ENCODE measurements at places on chromosomes 1 and 21.

- H3K4me3 ChIP-seq = no peak overlapping the region
- peaks cover 8% of the 10 kb centered on the region for H3K4me1 ChIP-seq
- H3K27ac ChIP-seq = peak overlapping the region; percentile 96
- DNase-seq = no peak
- no peaks in the 10 kb centered on the region for H3K27me3 ChIP-seq
Measured at GRCh38 chr1:88175120-88175630, 508.9 kb upstream of the PKN2 start.

GRCh38 chr1:46406881-46407608 lies 12.9 kb downstream of the FAAH start:
- H3K27me3 ChIP-seq = no peaks in the 10 kb centered on the region
- H3K27ac ChIP-seq = no peak overlapping the region
- no peaks in the 10 kb centered on the region for H3K36me3 ChIP-seq
- H3K4me1 ChIP-seq = peaks cover 4% of the 10 kb centered on the region

DNA sequence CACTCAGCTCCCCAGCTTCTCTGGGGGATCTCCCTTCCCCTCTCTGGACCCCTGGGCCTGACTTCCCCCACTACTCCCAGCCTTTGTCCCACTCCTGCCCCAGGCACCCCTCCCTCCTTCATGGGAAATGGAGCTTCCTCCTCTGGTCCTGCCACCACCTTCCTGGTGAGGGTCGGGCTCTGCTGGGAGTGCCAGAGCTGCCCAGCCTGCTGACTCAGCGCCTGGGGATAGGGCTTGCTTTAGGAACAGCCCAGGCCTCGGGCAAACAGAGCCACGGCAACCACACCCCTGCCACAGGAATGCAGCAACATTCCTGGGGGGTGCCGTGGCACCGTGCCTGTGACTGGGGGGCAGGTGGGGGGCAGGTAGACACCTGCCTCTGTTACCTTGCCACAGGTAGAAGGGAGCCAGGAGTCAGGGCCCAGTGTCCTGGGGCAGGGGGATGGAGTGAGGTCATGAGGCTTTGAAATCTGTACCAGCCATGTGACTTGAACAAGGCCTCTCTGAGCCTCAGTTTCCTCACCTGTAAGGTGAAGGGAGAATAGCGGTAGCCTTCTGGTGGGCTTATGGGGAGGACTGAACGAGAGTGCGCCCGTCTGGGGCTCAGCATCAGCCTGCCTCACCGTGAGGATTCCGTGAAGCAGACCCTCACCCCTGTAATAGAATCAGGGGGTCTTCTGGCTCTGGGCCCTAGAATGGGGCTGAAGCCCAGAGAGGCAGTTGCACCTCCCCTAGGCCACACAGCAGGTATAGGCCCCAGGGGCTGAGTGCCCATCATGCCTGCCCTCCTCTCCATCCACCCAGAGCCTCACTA lies 17.8 kb upstream of the EPHA2 start:
- peak overlapping the region; percentile 60 for H3K27ac ChIP-seq
- H3K36me3 ChIP-seq = no peaks in the 10 kb centered on the region
- DNase-seq = peak; percentile 55

- DNase-seq = no peak
- no peak overlapping the region for H3K4me3 ChIP-seq
- H3K36me3 ChIP-seq = no peaks in the 10 kb centered on the region
- no peaks in the 10 kb centered on the region for H3K27me3 ChIP-seq
Measured at GRCh38 chr1:80113168-80114038, 1106.9 kb upstream of the ADGRL4 start.

GRCh38 chr1:180854001-180854400 lies 58.7 kb upstream of the KIAA1614 start:
- no peaks in the 10 kb centered on the region for H3K27me3 ChIP-seq
- no peak for DNase-seq
- no peaks in the 10 kb centered on the region for H3K36me3 ChIP-seq
- no peaks in the 10 kb centered on the region for H3K4me1 ChIP-seq
- H3K27ac ChIP-seq = peak overlapping the region; percentile 27

GRCh38 chr1:8733484-8733883 lies 84.0 kb downstream of the RERE start:
- no peaks in the 10 kb centered on the region for H3K36me3 ChIP-seq
- H3K4me1 ChIP-seq = no peaks in the 10 kb centered on the region
- DNase-seq = no peak

DNA sequence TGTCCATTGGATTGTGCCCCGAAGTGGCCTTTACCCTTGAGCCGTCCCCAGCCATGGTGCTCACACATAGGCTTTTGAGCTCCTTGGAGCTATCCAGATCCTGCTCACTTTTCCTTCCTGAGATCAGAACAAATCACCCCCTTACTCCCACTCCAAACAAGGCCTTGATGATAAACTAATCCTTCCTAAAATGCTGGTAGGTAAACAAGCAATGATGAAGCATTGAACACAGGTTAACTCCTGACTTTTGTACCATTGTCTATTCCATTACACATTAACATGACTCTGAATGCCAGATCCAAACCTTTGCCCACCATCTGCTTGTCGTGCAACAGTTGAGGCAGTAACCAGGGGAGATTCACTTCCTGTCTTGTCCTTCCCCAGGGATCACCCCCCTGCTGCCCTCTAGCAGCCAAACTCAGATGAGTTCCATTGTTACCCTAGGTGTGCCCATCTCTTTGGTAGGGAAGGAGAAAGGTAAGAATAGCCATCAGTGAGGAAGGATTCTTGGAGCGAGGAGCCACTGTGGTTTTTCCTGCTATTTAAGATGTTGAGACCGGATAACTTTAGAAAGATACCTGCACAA lies 79.5 kb upstream of the DNAJC6 start:
- H3K4me3 ChIP-seq = no peak overlapping the region
- H3K27ac ChIP-seq = no peak overlapping the region
- no peaks in the 10 kb centered on the region for H3K36me3 ChIP-seq
- H3K27me3 ChIP-seq = no peaks in the 10 kb centered on the region
- no peaks in the 10 kb centered on the region for H3K4me1 ChIP-seq

DNA sequence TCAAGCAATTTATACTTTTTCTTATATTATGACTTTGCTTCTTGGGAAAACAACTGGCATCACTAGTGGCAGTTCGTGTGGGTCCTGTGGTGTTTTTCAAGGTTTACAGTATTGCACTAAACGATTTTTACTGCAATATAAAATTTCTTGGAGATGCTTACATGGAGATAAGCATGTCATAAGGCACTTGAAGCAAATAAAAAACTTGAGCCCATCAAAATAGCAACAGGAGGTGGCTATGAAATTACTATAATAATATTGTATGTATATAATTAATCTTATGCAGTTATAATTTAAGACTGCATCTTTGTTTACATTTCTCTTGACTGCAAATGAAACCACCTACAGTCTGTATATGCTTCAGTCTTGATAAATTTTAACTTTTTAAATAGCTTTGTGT lies 29.3 kb upstream of the CHAF1B start:
- H3K27ac ChIP-seq = no peak overlapping the region
- H3K36me3 ChIP-seq = peaks cover 47% of the 10 kb centered on the region
- no peaks in the 10 kb centered on the region for H3K27me3 ChIP-seq
- DNase-seq = no peak

DNA sequence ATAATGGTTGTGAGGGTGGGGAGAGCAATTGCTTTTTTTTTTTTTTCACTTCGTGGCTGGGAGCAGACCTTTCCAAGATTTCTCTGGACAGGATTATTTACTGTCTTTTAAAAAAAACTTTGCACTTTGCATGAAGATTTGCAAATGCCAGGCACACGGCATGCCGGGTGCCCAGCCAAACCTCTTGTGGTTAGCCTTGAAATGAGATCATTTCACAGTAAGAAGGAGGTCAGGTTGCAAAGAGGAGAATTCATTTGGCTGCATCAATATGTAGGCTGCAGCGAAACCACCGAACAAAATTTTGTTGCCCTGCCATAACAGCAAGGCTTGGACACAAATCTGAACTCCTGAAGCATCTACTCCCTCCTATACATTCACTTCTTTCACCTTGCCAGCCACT lies 36.5 kb upstream of the KCND3 start:
- no peaks in the 10 kb centered on the region for H3K27me3 ChIP-seq
- no peak for DNase-seq
- H3K36me3 ChIP-seq = no peaks in the 10 kb centered on the region
- H3K4me3 ChIP-seq = no peak overlapping the region
- no peaks in the 10 kb centered on the region for H3K4me1 ChIP-seq
- no peak overlapping the region for H3K27ac ChIP-seq

DNA sequence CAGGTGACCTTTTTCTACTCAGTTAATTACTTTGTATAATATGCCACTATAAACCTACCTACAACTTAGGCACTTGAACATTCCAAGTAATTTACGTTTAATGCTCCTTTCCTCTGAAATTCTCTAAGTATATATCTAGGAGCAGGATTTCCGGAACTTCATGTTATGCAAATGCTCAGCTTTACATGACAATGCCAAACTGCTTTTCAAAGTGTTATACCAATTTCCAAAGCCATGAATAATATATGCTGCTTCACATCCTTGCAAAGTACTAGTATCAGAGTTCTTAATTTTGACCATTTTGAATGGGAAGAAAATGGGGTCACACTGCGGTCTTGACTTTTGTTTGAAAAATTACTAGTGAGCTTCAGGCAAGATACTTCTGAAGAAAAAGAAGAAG lies 5.8 kb upstream of the XCL1 start:
- H3K4me1 ChIP-seq = no peaks in the 10 kb centered on the region
- no peaks in the 10 kb centered on the region for H3K27me3 ChIP-seq
- no peaks in the 10 kb centered on the region for H3K36me3 ChIP-seq
- no peak overlapping the region for H3K4me3 ChIP-seq
- DNase-seq = no peak

DNA sequence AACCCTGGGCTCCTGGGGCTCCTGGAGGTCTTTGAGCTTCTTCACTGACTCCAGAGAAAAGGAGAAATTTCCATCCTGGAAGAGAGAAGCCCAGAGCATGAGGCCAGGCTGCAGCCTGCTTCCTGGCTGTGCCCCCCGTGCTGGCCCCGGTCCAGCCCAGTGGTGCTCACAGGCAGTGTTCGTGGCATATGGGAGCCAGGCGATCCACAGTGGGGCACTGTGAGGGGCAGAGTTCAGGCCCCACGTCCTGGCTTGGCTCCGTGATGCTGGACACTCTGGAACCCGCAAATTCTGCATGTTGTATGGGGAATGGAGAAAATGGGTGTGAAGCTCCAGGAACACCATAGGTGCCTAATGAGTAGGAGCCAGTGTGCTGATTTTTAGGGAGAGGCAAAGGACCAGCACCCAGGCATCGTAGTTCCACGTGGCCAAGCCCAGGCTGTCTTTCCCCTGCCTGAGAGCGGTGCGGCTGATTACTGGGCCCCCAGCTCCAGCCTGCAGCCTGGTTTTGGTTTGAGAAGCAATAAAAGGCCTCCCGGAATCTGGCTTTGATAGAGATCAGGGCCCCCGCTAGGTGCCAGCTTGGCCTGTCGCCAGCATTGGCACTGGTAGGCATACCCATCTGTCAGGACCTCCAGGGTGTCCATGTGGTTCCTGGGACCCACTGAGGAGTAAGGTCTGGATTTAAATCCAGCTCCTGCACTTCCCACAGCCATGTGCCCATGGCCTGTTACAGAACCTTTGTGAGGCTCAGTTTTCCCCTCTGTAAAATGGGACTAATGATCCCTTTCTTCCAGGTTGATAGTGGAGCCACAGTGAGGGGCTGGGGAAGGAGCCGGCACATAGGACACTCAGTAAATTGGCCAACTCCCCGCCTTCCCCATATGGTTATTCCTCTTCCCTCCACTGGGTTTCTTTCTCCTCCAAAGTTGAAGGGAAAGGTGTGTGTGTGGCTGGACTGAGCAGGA lies 725 bp downstream of the GUCA2A start:
- DNase-seq = no peak
- H3K27me3 ChIP-seq = no peaks in the 10 kb centered on the region
- no peaks in the 10 kb centered on the region for H3K36me3 ChIP-seq
- no peak overlapping the region for H3K4me3 ChIP-seq

DNA sequence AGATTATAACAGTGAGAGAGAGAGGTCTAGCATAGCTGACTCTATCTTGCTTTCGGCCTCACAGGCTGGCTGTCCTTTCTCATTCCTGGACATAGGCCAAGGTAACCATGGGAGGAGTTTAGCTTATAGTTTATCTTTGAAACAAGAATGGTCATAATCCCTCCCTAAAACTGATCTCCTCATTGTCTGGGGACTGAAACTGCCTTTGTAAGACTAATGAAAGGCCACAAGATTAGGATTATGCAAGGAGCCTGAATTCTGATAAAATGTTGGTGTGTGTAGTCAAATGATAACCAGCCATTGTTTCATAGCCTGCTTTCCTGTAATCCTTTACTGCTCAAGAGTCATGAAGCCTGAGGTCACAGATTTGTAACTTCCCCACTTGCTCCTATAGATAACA lies 131.9 kb upstream of the LYPLAL1 start:
- no peaks in the 10 kb centered on the region for H3K36me3 ChIP-seq
- no peak overlapping the region for H3K27ac ChIP-seq
- H3K4me1 ChIP-seq = no peaks in the 10 kb centered on the region
- H3K4me3 ChIP-seq = no peak overlapping the region
- no peaks in the 10 kb centered on the region for H3K27me3 ChIP-seq
- DNase-seq = no peak

DNA sequence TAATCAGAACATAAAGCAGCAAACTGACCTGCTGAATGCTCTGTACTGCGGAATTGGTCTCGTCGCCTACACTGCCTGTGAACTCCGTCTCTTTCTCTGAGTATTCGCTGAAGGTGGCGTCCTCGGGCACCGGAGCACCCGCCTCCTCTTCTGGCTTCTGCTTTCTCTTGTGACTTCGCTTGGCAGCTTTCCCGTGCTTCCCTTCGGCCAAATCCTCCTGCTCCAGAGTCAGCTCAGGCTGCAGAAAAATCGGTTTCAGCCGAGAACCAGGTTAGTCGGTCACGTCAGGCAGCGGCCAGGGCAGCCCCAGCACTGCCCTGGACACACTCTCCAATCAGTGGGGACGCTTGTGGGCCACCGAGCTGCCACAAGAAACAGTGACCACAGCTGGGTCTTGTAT lies 35.8 kb upstream of the RIPK4 start:
- H3K36me3 ChIP-seq = peaks cover 18% of the 10 kb centered on the region
- H3K27me3 ChIP-seq = no peaks in the 10 kb centered on the region
- no peak for DNase-seq

- DNase-seq = peak; percentile 96
- no peaks in the 10 kb centered on the region for H3K36me3 ChIP-seq
- peak overlapping the region; percentile 52 for H3K27ac ChIP-seq
- no peaks in the 10 kb centered on the region for H3K27me3 ChIP-seq
Measured at GRCh38 chr1:14190508-14190907, 408.0 kb upstream of the KAZN start.

- peaks cover 5% of the 10 kb centered on the region for H3K36me3 ChIP-seq
- no peak overlapping the region for H3K27ac ChIP-seq
- no peak overlapping the region for H3K4me3 ChIP-seq
- DNase-seq = peak; percentile 96
- no peaks in the 10 kb centered on the region for H3K27me3 ChIP-seq
Measured at GRCh38 chr1:59609245-59609644, 205.5 kb upstream of the HOOK1 start.

DNA sequence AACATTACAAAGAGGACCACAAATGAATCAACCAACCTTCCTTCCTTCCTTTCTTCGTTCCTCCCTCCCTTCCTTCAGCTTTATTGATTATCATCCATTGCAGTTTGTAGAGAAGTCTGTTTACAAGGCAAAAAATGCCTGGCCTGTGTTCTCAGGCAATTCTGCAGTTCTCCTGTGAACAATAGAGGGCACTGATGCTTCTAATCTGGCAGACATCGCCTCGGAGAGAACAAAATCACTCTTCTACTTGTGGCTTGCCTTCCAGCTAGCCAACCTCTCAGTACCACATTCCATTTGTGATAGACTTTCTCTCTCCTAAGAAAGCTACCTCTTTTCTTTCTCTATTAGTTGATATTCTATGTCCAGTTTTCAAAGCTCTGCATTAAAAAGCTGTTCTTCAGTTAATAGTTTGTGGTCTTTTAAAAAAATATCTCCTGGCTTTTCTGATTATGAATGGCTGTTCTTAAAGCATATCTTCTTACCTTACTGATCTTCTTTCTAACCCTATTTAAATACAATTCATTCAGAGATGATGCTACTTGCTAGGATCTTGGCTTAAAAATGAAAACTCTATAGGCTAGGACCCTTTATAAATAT lies 26.9 kb upstream of the ESRRG start:
- H3K4me1 ChIP-seq = no peaks in the 10 kb centered on the region
- no peak overlapping the region for H3K27ac ChIP-seq
- peak; percentile 67 for DNase-seq
- no peaks in the 10 kb centered on the region for H3K36me3 ChIP-seq

All from trophoblast cell (in vitro differentiated cells and primary cell).